ENCODE measurements at places on chromosomes 1 and 21. TPM values are rescaled to one million over a fixed set of nuclear protein-coding genes. Genes with fewer than 3 reads are reported as not detected.

The ZP4 gene
- not detected for total RNA-seq

The RHOU gene
- total RNA-seq = 41.2 TPM

The VANGL2 gene
- total RNA-seq = 0.26 TPM

The DDAH1 gene
- 28.9 TPM for total RNA-seq

The MTX1 gene
- total RNA-seq = 30.3 TPM

- DNase-seq = no peak
These were observed 6.8 kb downstream of the WRAP73 start for GRCh38 chr1:3642919-3643675.

DNA sequence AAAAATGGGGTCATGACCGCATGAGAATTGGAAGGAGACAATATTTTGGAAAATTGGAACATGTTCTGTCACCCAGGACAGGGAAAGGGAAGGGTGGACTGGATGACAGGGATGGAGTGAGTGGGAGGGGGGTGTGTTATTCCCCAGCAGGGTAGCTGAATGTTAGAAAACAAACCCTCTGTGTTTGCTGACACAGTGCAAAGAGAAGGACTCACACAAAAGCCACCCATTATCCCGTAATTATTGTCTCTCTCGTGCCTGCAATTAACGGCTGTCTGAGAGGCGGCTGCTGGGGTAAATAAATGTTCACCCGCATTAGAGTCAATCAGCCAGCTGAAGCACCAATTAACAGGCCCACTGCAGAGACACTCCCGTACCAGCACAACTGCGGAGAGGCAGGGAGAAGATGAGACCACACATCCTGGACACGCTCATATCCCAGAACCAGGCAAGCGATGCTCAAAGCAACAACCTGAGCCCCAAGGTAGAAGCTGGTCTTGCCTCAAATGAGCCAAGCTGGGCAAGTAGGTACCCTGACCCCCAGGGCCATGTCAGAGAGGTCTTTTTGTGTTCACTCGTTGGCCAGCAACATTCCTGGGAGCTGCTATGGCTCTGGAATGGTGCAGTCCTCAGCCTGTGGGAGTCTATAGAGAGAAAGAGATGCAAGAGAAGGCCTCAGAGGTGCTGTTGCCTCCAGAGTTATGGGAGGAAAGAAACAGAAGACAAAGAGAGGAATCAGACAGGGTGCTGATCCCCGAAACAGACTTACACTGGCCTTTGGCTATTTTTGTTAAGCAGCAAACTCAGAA is 19.4 kb downstream of the PLEKHA6 start:
- no peak for DNase-seq

- peak; percentile 78 for DNase-seq
These were observed 923 bp upstream of the IFNGR2 start for GRCh38 chr21:33402001-33402979.

DNA sequence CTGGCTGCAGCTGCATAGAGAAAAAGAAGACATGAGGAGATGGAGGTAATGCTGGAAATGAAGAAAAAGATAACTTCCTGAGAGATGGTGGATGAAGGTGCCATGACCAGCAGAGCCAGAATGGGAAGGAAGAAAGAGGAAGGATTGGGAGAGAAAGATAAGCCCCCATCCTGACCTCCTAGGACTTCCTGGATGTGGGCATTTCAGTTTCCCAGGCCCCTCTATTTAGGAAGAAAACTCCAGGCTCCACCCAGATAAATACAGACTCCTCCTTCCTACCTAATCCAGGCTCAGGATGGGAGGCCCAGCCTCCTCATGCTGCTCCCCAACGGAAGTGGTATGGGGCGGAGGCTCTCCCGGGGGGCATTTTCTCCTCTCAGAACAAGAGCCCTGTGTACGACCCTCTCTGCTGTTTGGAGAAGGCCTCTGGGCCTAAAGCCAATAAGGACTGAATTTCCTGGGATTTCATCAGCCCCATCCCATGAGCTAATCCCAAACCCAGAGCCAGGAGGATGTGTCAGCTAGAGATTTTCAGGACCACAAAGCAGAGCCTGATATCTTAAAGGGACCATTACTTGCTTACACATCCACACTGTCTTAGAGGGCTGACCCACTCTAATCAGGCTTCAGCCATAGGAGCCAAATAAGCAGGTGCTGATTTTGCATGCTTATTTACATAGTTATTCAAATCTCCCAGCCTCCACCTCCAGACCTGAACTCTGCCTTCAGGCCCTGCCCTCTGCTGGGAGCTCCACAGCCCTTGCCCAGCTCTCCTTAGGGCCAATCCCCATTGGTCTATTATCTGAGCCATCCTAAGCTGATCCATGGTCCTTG is 5.1 kb upstream of the ARHGEF2 start:
- DNase-seq = peak; percentile 85

- no peak for DNase-seq
These were observed 41.6 kb upstream of the RGS4 start for GRCh38 chr1:163027610-163028009.

DNA sequence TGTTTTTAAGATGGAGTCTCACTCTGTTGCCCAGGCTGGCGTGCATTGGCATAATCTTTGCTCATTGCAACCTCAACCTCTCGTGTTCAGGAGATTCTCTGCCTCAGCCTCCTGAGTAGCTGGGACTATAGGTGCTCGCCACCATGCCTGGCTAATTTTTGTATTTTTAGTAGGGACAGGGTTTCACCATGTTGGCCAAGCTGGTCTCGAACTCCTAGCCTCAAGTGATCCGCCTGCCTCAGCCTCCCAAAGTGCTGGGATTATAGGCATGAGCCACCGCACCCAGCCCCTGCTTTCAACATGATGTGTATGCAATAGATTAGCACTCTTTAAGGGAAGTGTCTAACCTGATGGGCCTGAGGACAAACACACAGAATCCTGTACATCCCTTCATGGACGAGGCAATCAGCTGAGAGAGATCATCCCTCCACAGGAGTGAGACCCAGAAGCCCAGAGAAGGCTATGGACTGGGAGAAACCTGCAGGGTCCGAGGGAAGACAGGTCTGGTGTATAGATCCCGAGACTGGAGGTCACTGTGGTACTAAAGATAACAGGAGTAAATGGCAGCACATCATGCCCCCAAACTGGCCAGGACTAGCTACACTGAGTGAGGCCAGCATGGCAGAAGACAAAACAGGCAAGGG is 5.6 kb upstream of the DEGS1 start:
- no peak for DNase-seq

DNA sequence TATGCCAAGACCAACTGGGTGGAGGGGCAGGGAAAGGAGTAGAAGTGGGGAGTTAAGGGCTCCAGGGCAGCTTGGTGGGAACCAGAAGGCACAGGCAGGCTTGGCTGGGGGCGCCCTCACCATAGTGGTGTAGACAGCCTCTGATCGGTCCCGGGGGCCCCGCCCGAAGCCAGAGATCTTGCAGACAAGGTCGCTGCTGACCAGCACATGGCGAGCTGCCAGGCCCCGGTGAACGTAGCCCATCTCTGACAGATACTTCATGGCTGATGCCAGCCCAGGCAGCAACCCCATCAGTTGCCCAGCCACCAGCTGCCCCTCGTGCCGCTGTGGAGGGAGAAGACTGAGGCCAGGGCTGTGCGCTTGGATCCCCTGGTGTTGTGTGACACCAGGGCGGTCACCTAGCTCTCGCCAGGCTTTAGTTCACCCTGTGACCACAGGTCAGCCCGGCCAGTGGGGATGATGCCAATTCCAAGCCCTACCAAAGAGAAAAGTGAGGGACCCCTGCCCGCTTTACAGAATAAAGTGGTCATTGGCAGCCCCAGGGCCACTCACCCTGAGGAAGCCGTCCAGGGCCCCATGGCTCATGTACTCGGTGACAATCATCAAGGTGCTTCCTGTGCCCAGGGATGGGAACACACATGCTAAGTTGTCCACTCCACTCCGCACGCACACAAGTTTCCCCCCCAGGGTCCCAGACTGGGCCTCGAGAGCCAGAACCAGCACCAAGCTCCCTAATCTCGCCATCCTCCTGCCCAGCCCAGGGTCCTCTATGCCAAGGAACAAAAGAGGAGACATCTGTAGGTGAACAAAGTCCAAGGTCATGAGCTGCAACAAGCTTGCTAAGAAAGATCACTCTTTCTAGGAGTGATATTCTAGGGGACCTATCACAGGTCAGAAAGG is 28.2 kb downstream of the CDCA8 start:
- no peak for DNase-seq
